ENCODE measurements at places on chromosomes 11 and 22.

GRCh38 chr22:50201191-50202129, 649 bp downstream of the SELENOO start:
- DNase-seq = no peak

DNA sequence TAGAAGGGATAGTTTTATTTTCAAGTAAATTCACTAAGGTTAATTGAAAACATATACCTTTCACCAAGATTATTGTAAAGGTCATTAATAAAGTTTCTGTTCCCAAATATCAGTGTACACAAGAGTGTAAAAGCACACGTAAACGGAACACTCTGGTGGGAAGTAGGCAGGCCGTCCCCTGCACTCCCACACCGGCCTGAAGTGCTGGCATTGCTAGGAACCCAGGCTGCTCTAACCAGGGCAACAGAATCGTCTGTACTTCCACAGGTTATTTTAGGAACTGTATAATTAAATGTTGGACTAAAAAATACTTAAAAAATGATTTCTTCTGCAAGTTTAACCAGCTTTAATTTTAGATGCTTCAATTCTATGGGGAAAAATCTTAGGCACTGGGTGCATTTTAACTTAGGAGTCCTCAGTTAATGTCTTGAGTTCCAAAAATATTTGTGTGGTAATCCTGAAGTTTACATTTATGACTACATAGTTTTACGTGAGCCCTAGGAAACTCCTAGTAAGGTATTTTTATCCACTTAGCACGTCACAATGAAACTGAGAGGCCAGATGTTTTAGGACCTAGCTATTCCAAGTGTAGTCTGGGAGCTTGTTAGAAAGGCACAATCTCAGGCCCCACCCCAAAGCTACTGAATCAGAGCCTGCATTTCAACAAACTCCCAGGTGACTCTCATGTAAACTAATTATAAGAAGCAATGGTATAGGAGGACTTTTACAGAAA, 31.2 kb downstream of the KMT5B start:
- no peak for DNase-seq

GRCh38 chr11:117620086-117620485, 176.9 kb downstream of the DSCAML1 start:
- peak; percentile 6 for DNase-seq

DNA sequence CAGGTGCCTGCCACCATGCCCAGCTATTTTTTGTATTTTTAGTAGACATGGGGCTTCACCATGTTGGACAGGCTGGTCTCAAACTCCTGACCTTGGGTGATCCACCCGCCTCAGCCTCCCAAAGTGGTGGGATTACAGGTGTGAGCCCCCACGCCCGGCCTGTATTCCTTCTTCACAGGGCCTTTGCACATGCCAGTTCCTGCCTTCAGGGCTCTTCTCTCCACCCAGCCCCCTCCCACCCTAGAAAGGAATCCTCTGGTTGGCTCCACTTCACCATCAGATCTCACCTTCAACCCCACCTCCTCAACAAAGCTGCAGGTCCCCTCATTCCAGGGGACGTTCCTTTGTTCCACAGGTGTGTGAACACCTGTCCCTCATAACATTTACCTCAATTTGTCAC, 2.0 kb downstream of the POLR3H start:
- DNase-seq = no peak

GRCh38 chr11:97995874-97996273, 1024.9 kb upstream of the CNTN5 start:
- no peak for DNase-seq

DNA sequence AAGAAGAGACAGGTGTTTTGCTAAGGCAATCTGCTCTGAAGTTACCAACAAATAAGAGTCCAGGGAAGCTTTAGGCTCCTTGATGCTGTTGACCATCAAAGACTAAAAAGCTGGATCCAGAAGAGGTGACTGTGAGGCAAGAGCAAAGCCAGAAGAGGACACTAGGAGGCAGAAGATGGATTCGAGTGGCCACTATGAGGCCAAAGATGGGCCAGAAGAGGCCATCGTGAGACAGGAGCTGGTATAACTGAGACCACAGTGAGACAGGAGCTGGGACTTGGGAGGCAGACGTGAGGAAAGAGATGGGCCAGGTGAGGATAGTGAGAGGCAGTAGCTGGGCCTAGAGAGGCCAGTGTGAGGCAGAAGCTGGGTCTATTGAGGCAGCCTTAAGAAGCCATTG, 37.7 kb downstream of the OR4C45 start:
- no peak for DNase-seq

GRCh38 chr11:32213223-32213622, 122.3 kb downstream of the RCN1 start:
- DNase-seq = no peak

- DNase-seq = no peak
Measured at GRCh38 chr11:134797411-134798089, 385.5 kb upstream of the B3GAT1 start.

DNA sequence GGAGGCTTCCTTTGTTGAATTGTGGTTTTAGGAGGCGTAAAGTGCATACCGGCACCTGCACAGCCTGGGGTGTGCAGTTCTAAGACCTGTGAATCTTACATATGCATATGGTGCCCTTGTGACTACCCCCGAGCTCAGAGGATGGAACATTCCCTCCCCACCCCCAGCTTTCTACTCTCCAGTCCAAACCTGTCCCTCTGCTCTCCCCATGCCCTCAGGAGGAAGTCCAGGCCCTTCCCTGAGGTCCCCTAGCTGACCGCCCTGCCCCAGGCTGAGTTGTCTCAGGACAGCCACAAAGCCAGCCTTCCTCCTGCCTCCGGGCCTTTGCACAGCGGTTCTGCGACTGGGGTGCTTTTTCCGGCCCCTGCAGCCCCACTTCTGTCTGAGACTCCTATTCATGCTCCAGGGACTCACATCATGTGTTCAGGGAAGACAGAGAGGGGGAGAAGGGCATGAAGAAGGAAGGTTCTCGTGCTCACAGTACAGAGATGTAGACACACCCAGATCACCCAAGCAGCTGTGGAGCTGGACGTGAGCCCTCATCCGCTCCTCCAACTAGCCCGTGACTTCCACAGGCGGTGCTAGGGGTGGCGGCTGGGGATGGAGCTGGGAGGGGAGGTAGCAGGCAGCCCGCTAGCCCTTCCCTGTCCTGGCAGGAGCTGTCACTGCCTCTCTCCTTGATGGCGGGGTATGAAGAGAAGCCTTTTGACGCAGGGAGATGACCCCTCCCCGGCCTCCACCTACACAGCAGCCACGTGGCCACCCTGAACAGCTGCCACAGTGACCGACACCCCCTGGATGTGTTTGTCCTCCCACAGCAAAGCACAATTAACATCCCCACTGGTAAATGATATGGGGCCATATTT, 50.8 kb downstream of the FLRT1 start:
- no peak for DNase-seq

DNA sequence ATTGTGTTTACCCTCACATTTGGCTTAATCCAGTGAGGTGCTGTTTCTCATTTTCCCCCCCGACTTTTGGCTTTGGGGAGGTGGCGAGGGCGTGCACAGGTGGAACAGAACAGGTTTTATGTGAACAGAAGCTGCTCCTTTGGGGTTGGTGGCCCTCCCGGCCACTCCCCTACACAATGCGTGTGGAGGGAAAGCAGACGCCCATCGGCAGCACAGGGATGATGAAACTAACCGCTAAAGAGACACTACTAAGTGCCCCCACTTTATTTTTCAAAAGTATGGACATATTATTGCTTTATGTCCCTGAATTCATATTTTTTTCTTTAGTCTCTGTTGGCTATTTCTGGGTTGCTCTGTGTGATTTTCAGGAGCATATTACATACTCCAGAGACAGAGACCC, 160.9 kb downstream of the ENTHD1 start:
- DNase-seq = no peak

DNA sequence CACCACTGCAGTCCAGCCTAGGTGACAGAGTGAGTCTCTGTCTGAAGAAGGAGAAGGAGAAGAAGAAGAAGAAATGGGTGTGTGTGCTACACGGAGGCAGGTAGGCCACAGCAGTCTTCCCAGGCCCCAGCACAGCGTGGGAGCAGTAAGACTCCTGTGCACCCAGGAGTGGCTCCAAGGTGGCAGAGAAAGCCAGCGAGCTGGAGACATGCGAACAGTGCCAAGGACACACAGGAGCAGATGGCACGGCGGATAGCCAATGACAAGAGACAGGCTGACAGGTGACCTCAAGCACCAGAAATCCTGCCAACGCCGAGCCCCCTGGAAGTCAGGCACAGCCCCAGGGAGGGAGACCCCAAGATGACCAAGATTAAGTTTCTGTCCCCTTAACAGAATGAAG, 9.0 kb upstream of the SCGB1A1 start:
- no peak for DNase-seq

- DNase-seq = no peak
Measured at GRCh38 chr22:42862045-42862734, 5.1 kb upstream of the ARFGAP3 start.

- DNase-seq = peak; percentile 47
Measured at GRCh38 chr11:110818032-110818687, 105.9 kb upstream of the ARHGAP20 start.

DNA sequence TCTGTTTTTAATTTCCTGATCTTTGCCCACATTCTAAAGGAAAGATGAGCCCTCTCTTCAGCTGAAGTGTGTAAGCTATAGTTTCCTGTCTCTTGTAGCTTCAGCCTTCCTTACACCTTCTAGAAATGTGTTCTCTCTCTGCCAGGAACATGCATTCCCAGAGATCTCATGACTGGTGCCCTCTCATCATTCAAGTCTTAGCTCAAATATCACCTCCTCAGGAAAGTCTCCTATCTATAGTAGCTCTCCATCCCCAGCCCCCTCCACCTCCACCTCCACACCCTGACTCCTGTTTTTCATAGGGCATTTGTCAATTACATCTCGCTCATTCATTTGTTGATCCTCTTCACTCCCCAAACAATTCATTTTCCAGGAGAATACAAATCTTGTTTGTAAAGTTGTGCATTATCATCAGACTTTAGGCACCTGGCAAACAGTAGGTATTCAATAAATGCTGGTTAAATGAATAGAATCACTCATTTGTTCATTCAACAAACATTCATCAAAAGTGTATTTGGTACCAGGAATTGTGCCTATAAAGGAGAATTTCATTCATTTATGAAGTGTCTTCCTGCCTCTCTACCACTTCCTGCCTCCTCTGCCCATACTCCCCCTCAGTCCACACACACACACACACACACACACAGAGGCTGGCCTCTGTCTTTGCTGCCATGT, 160.3 kb downstream of the BBOX1 start:
- DNase-seq = no peak

- peak; percentile 56 for DNase-seq
Measured at GRCh38 chr11:69242266-69242920, 51.6 kb upstream of the MYEOV start.

- no peak for DNase-seq
Measured at GRCh38 chr11:124934862-124935547, 842 bp downstream of the HEPACAM start.

GRCh38 chr22:31871480-31871879, 72.9 kb upstream of the YWHAH start:
- peak; percentile 73 for DNase-seq

- peak; percentile 64 for DNase-seq
Measured at GRCh38 chr22:42990131-42990838, 24.7 kb downstream of the PACSIN2 start.

DNA sequence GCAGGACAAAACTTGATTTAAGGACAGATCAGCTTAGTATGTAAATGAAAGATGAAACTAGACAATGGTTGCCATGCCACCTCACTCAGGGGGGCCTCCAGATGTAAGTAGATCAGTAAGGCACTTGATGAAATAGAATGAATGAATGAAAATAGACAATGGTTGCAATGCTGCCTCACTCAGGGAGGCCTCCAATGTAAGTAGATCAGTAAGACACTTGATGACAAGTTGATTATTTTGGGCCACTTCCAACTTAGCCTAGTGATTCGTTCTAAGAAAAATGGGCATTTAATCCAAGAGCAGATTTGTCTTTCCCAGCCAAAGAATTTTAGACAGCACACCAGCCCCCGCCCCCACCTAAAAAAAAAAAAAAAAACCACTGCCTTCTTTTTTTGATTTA, 19.2 kb upstream of the SLC5A12 start:
- no peak for DNase-seq

DNA sequence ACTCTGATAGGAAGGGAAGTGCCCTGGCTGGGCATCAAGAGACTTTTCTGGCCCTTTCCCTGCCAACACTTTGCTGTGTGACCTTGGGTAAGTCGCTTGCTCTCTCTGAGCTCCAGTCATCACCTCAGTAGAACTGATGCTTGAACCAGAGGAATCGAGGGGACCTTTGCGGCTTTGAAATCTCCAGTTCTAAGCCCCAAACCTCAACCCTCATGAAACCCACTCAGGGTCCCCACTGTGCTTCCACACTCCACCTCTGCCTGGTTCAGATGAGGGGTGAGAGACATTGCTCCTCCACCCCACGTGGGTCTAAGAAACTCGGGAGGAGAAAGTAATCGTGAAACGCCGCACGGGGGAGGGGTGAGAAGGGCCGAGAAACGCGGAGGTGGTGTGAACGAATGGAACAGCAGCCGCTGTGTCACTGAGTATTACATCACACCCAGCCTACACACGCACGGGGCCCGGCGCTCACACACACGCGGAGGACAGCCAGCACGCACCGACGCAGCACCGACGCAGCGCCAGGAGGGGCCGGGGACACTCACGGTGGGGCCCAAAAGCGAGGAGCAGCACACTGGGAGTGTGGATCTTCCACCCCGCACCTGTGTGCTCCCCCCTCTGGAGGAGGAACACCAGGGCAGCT, 4.3 kb downstream of the RTN4RL2 start:
- DNase-seq = no peak

GRCh38 chr11:77379253-77379652, 77.8 kb upstream of the GDPD4 start:
- no peak for DNase-seq

- no peak for DNase-seq
Measured at GRCh38 chr22:28902490-28902889, 19.1 kb downstream of the ZNRF3 start.

DNA sequence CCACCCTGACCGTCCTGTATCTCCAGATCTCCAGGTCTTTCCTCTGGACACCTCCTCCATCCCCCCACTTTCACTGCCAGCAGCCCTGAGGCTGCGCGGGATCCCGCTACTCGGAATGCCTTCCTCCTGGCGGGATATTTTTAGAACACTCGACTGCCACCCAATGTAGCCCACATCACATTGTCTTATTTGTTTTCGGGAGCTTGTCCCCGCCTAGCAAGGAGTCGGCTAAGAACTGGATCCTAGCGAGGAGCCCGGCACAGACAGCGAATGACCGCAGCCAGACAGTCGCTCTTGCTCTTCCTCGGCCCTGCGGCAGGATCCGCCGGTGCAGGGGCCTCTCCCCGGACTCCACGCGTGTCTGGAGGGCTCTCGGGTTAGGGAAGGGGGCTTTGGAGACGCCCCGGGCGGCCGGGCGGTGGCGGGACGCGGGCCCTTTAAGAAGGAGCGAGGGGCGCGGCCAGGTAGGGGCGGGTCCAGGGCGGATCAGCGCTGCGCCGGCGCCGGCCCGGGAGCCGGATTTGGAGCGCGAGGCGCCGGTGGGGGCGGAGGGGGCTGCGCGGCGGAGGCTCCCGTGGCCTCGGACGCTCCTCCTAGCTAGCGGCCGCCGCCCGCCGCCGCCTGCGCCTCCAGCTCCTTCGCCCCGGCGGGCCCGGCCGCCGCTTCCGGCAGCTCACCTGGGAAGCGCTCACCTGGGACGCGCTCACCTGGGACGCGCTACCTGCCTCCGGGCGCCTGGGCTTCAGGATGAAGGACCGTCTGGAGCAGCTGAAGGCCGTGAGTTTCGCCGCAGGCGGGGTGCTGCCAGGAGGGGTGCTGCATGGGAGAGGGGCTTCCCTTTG, at the start of gene STX3:
Gene STX3, plus strand, starts transcription at position 518 of the 842 bp plus-strand sequence. Its CDS starts 230 bp downstream, at position 748.
- DNase-seq = peak; percentile 42

- peak; percentile 93 for DNase-seq
Measured at GRCh38 chr22:24402460-24403192, 24.8 kb upstream of the ADORA2A start.
